Fibroblast of lung (primary cell): ENCODE measurements at places on chromosomes 6 and 20. TPM values are rescaled to one million over a fixed set of nuclear protein-coding genes. Genes with fewer than 3 reads are reported as not detected.

- DNase-seq: no peak
Measured at GRCh38 chr20:661474-662270, 8.7 kb upstream of the SRXN1 start.

DNA sequence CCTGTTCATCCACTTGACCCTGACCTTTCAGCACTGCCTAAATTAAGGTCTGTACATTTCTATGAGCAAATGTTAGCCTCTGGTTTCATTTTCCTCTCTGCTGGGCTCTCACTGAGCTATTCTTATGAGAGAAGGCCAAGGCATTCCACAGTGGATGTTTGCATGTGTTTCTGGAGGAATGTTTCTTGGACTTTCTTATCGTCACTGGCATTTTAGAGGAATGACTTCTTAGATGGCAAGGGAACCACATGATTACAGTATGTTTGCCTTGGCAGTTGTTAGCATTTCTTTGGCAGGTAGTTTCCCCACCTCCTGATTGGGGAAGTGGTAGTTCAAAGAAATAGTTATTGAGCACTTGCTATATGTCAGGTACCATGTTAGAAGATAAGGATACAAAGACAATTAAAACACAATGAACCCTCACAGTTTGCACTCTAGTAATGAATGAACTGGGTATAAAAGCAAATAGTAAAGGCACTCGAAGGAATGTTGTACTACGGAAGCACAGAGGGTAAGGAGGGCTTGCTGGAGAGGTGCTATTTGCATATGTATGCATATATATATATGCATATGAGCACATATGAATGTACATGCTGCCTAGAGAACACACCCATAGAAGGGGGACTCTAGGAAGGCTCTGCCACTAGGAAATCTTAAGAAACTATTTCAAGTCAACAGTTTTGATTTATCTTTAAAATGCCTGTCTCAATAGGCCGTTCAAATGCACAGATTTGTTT lies 307.4 kb downstream of the EYA4 start:
- peak; percentile 96 for DNase-seq

- peak; percentile 44 for DNase-seq
Measured at GRCh38 chr6:125170376-125170775, 16.8 kb downstream of the TPD52L1 start.

- DNase-seq: no peak
Measured at GRCh38 chr6:305371-306206, 13.3 kb downstream of the DUSP22 start.

GRCh38 chr6:7587631-7588100 lies 2.3 kb upstream of the SNRNP48 start:
- DNase-seq: peak; percentile 51

The MAS1 gene
- not detected in 2 replicates for total RNA-seq

DNA sequence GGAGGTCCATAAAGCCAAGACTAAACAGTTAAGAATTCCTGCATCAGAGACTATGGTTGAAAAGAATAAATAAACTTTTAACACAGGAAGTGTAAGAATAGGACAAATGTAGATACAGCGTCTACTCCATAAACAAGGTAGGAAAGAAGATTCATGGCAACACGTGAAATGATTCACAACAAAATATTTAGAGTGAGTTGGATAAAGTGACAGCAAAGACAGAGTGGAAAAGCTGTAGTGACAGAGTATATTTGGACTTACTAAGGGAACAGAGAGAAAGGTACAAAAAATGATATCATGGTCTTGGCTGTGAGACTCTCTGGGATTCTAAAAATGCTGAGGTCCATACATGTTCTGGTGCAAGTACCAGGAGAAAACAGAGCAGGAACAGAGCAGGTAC lies 21.9 kb upstream of the KIAA0408 start:
- no peak for DNase-seq

DNA sequence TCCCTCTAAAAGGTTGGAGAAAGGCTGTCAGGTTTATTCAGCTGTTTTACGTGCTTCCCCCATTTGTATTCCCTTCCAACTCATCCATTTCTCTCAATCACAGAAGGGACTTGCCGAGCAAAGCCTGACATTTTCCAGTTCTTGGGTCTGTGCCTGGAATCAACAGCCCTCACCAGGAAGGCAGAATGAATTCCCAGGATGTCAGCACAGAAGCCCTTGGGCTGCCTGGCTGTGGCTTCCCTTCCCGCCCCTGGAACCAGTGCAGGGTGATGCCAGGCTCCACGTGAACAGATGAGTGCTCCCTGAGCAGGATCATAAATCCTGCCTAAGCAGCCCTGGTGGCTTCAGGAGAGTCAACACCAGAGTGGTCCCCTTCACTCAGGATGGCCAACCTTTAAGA lies 86.1 kb upstream of the CD83 start:
- DNase-seq: peak; percentile 61

The STMN3 gene
- 16.4 and 34.3 TPM in 2 replicates for total RNA-seq

DNA sequence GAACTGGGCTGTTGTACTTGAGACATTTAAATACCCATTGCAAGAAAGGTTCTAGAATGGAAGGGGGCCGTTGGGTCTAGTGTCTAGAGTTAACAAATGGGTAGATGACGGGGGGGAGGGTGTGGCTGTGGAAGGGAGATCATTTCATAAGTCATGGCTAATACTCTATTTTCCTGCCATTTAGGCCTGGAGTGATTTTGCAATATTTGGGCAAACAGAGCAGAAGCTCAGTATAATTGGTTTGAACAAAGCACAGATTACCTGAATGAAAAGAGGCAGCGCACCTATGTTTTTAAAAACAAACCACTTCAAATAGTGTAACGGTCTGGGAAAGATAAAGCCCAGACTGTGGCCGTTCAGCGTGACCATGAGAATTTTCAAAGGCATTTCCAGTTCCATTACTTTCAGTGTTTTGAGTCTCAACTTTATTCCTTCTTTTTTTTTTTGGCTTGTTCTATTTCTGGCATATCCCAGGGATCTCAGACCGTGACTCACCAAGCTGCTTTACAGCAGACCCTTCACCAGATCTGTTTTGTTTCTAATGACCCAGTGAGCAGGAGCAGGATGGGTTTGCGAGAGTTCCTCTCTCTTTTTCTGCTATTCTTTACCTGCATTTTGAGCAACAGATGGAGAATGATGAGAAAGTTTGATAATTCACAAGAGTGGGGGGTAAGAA lies 73.7 kb downstream of the LYRM2 start:
- peak; percentile 53 for DNase-seq

GRCh38 chr6:36280467-36280866 lies 10.6 kb downstream of the PNPLA1 start:
- no peak for DNase-seq

The SNAI1 gene
- total RNA-seq: 0.26 and 0.66 TPM in 2 replicates

GRCh38 chr6:90383196-90383822 lies 86.7 kb upstream of the BACH2 start:
- DNase-seq: no peak

- DNase-seq: no peak
Measured at GRCh38 chr6:155186052-155186658, 77.7 kb upstream of the CLDN20 start.

The PDE7B gene
- 21.5 and 22.1 TPM in 2 replicates for total RNA-seq

The TMEM217 gene
- total RNA-seq: 4.0 and 4.9 TPM in 2 replicates

GRCh38 chr20:56820984-56821383 lies 191.9 kb downstream of the TFAP2C start:
- no peak for DNase-seq

GRCh38 chr20:36305602-36306551 lies at the start of gene DLGAP4:
TSS of gene DLGAP4 (plus strand) at chr20:36306339. CDS start at chr20:36431718, 125,379 bp downstream.
- DNase-seq: no peak

The ZC2HC1B gene
- not detected in 2 replicates for total RNA-seq

DNA sequence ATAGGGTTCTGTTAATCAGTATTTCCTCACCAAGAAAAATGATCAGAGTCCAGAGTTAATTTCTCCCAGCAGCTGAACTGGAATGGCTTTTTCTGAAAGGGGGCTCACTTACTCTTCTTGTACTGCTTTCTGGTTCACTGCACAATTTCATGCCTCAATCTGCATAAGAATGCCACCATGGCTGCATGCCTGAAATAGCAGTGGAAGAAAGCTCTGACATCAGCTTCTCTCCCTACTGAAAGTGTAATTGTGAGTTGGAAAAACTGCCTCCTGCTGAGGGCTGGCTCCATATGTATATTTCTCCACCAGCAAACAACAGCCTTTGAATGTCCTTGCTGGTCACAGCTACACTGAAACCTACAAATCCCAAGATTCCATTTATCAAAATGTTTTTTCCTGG lies 1027.2 kb upstream of the GJE1 start:
- peak; percentile 12 for DNase-seq

DNA sequence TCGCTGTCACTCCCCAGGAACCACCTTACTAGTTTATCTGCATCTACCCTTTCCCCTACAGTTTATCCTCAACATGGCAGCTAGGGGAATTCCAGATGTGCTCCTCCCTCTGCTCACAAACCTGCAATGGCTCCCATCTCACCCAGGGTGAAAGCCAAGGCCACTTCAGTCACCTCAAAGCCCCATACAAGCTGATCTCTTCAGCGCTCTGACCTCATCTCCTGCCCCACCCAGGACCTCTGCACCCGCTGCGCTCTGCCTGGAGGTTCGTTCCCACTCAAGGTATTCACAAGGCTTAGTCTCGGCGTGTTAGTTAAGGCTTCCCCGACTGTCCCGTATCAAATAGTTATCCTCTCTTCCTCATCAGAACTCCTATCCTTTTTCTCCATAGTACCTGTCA lies 28.6 kb upstream of the SPDEF start:
- no peak for DNase-seq

- no peak for DNase-seq
Measured at GRCh38 chr6:6474170-6474920, 114.2 kb upstream of the LY86 start.

The DLK2 gene
- total RNA-seq: under 0.01 and 0.17 TPM in 2 replicates
